Naive thymus-derived CD8-positive, alpha-beta T cell (primary cell): ENCODE measurements at places on chromosomes 2 and 18.

- H3K27me3 ChIP-seq: peaks cover 15% of the 10 kb centered on the region
- H3K36me3 ChIP-seq: no peaks in the 10 kb centered on the region
- DNase-seq: no peak
These were observed 261.5 kb downstream of the MYCN start for GRCh38 chr2:16201848-16202247.

DNA sequence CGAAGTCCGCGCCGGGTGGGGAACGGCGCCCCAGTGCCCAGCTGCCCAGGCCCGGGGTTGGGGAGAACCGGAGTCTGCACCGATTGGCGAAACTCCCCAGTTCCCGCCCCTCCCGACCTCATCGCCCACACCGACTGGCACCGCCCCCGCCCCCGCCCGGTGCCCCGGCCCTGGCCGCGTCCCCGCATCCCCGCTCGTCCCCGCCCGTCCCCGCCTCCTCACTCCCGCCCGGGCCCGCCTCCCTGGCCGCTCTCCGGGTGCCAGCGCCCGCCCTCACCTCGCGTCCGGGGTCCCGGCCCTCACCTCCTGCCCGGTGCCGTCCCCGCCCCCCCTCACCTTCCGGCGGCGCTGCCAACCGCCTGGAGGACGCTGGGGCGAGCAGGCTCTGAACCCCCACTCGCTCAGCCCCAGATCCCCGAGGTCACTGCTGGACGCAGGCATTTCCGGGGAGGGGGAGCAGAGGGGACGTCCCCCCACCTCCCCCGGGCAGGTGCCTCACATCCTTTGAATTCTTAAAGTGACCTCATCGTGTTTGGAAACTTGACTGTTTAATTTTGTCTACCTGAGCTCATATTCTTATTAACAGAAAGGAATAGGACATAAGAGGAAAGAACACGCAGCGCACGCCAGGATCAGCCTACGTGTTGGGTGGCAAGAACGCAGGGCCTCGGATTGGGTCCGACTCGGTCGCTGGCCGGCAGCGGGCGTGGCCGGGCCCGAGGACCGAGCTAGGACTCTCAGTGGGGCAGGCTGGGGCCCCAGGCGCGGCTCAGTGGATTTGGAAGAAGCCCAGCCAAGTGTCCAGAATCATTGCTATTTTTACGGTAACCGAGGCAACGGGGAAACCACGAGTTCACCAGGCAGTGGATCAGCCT lies at the start of gene FAM110C:
FAM110C (minus strand) TSS at position 35 of the 875 bp plus-strand sequence. CDS start 120 bp downstream, outside the sequence.
- H3K4me3 ChIP-seq: peak within 1 kb of the TSS; percentile 89
- DNase-seq: peak; percentile 45
- H3K36me3 ChIP-seq: no peaks in the 10 kb centered on the region
- H3K4me1 ChIP-seq: peaks cover 15% of the 10 kb centered on the region
- peaks cover 43% of the 10 kb centered on the region for H3K27me3 ChIP-seq

GRCh38 chr2:203209538-203209937 lies 29.3 kb upstream of the CYP20A1 start:
- DNase-seq: no peak
- H3K36me3 ChIP-seq: peaks cover 29% of the 10 kb centered on the region
- H3K27me3 ChIP-seq: no peaks in the 10 kb centered on the region
- H3K27ac ChIP-seq: no peak overlapping the region

DNA sequence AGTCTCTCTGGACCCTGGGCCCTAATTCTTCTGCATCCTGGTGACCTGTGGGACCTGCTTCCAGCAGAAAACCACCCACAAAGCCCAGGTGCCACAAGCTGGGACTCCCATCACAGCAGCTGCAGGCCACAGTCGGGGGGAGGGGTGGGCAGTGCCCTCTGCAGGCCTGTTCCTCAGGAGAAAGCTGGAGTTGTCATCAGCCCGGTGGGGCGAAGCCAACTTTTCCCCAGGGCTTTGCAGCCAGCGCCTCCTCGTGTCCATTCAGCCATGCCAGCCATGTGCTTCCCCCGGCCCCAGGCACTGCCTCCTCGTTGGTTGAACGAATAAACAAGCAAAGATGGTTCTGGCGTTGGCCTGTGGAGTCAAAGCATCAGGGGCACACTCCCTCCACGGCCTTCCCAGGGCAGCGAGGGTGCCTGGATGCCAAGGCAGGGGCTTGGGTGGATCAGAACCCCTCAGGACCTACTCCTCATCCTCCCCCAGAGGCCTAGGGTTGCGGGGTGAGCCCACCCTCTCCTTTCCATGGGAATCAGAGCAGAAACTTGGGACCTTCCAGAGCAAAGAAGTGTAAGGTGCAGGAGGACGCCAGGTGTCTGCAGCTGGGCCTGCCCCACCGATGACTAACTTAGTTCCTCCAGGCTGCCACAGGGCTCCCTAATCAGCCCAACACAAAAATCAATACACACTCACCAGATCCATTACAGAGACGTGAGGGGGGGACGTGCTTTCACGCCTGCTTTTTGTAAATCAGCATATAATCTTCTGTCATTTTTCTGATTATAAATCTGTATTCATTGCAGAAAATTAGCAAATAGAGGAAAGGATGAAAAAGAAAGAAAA lies 75.7 kb upstream of the RAB6C start:
- no peak overlapping the region for H3K4me3 ChIP-seq
- H3K27me3 ChIP-seq: peaks cover 4% of the 10 kb centered on the region
- no peak for DNase-seq
- no peaks in the 10 kb centered on the region for H3K36me3 ChIP-seq
- H3K27ac ChIP-seq: no peak overlapping the region

GRCh38 chr2:12720278-12720620 lies 3.5 kb downstream of the TRIB2 start:
- H3K27me3 ChIP-seq: no peaks in the 10 kb centered on the region
- DNase-seq: no peak
- peak overlapping the region; percentile 100 for H3K4me3 ChIP-seq
- peak overlapping the region; percentile 29 for H3K27ac ChIP-seq
- H3K4me1 ChIP-seq: peaks cover 66% of the 10 kb centered on the region
- peaks cover 6% of the 10 kb centered on the region for H3K36me3 ChIP-seq

DNA sequence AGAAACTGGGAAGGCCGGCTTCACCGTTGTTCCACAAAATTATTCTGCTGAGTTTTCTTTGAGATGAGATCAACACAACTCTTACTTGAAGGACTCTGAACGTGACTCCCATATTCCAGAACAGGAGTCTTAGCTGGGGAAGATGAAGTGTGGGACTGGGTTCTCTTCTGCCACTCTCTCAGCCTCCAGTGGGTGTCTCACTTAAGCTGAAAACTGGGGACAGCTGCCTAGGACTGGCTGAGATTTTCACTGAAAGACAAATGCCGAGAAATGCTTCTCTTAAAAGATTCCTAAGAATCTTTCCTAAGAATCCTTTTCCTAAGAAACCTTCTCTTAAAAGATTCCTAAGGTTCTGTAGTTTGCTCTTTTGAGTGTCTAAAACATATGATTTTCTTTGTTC lies 156.6 kb upstream of the LHCGR start:
- no peak for DNase-seq
- H3K4me1 ChIP-seq: no peaks in the 10 kb centered on the region
- peaks cover 5% of the 10 kb centered on the region for H3K27me3 ChIP-seq

GRCh38 chr2:105812180-105813044 lies 67.7 kb downstream of the NCK2 start:
- H3K4me1 ChIP-seq: peaks cover 93% of the 10 kb centered on the region
- no peak overlapping the region for H3K4me3 ChIP-seq
- H3K27me3 ChIP-seq: no peaks in the 10 kb centered on the region
- H3K27ac ChIP-seq: peak overlapping the region; percentile 77
- H3K36me3 ChIP-seq: no peaks in the 10 kb centered on the region

DNA sequence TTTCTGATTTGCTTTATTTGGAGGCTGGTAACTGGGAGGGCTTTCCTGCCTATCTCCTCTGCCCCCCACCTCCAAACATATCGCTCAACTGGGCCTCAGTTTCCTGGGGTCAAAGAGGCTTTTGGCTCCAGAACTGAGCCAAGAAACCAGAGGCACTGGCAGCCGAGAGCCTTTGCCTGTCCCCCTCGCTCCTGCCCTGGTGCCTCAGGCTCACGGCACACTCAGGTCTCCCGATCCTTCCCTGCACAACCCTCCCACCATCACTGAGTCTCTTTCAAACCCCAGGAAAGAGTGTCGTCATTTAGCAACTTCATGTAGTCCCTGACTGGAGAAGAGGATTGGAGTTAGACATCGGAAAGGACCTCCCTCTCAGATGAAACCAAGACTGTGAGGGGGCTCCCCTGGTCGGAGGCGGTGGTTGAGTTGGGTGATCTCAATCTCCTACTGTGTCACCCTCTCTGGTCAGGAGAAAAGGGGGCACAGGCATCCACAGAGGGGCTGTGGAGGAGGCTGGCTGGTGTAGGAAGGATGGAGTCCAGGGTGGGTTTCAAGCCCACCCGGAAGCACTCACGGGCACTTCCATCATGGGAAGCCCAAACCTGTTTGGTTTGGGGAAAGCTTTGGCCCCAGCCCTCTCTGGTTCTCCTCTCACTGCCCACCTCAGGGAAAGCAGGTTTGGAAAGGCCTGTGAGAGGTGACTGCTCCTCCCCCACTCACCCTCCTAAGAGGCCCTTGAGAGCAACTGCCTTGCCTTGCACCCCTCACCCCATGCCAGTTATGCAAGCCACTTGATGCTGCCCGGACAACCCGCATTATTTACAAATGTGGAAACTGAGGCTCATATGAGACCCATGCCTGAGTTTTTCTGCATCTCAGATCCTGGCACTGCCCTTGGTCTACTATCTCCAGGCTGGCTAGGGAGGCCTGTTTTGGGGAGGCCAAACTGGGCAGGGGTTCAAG lies 62.3 kb downstream of the TNS1 start:
- no peak overlapping the region for H3K4me3 ChIP-seq
- no peak for DNase-seq
- no peaks in the 10 kb centered on the region for H3K36me3 ChIP-seq
- peaks cover 3% of the 10 kb centered on the region for H3K4me1 ChIP-seq

DNA sequence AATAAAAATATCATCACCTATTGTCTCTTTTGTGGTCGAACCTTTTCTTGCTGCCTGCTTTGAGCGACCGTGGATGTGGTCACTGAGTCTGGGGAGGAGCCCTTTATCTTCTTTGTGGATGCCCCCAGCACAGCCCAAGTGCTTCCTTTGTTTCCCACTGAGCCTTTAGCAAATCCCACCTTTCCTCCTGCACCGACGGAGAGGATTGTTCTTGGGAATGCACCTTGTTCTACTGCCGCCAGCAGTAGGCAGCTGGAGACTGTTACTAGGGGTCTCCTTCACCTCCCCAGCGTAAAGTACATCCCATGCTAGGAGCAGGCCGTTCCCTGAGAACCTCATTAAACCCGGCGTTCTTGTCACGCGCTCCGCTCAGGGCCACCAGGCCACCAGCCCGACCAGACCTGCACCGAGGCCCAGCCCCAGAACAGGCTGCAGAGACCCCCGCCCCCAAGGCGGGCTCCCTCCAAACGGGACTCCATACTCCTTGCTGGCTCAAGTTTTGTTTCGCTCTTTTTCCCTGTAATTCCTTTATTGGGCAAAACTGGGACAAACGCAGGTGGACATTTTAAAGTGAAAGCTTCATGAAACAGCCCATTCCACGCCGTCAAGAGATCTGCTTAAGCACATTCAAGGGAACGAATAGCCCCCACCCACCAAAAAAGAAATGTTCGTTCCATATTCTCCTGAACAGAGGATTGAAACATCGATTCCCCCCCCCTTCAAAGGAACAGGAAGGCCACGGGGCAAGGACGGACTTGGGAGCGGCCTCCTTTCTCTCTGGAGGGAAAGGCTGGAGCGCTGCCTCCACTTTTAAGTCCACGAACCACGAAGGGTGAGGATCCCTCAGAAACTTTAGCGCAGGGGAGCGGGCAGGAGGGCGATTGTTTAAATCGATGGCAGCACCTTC lies 1.1 kb upstream of the MAT2A start:
- no peaks in the 10 kb centered on the region for H3K27me3 ChIP-seq
- peak overlapping the region; percentile 91 for H3K27ac ChIP-seq
- peak; percentile 48 for DNase-seq
- peak overlapping the region; percentile 92 for H3K4me3 ChIP-seq
- H3K36me3 ChIP-seq: peaks cover 11% of the 10 kb centered on the region
- H3K4me1 ChIP-seq: peaks cover 47% of the 10 kb centered on the region

DNA sequence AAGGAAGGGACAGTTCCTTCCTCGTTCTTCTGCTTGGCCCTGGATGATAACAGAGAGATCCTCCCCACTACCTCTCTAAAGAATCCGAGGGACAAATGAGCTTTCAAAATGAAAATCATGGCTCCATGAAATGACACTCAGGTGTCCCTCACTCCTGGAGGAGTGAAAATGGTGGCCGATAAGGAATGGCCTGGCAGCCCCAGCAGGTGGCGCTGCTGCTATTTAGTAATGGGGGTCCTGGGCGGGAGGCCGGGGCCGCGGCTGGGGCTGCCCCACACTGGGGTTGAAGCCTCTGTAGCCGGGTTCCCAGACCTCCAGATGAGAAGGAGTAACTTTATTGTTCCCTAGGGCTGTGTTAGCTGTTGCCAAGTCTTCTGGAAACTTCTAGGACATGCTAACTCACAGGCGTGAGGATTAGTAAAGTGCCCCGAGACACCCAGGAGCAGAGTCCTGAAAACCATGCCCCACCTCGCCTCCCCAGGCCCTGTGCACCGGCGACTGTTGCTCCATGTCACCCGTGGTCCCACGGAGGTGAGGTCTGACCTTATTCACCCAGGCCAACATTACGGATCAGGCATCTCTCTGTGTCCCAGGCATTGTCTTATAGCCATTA lies 138.0 kb downstream of the CTIF start:
- H3K4me1 ChIP-seq: peaks cover 4% of the 10 kb centered on the region
- H3K27ac ChIP-seq: no peak overlapping the region
- no peaks in the 10 kb centered on the region for H3K27me3 ChIP-seq
- no peaks in the 10 kb centered on the region for H3K36me3 ChIP-seq

GRCh38 chr18:58224425-58224750 lies 180.4 kb downstream of the NEDD4L start:
- H3K27ac ChIP-seq: no peak overlapping the region
- DNase-seq: no peak
- H3K4me3 ChIP-seq: no peak overlapping the region
- H3K27me3 ChIP-seq: no peaks in the 10 kb centered on the region
- H3K36me3 ChIP-seq: no peaks in the 10 kb centered on the region

DNA sequence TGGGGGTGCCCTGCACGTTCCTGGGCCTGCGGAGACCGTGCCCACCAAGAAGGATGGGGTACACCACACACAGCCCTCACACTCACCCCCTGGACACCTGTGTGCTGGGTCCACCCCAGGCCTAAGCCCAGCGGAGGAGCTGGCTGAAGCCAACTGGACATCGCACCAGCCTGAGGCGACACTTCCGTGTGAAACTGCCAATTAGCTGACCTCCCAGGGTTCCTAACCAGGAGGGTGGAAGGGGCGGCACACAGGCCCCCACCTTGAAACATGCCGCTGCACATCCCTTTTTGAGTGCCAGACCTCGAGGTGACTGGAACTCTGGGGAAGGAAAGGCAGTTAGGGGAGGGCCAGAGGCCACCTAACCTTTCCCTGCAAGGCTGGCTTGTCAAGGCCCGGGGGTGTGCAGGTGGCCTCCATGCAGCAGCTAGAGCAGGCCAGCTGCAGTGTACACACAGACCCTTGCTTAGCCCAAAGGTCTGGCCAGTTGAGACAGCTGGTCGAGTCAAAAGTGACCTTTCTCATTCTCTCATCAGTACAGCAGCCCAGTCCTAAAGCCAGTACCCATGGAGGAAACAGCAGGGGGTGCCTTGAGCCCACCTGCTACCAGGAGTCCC lies 4.5 kb downstream of the STK25 start:
- H3K4me3 ChIP-seq: no peak overlapping the region
- H3K4me1 ChIP-seq: peaks cover 22% of the 10 kb centered on the region
- H3K36me3 ChIP-seq: no peaks in the 10 kb centered on the region
- no peaks in the 10 kb centered on the region for H3K27me3 ChIP-seq
